Kidney (tissue), 22 donors: ENCODE measurements at places on chromosomes 3 and 15. TPM values are rescaled to one million over a fixed set of nuclear protein-coding genes. Genes with fewer than 3 reads are reported as not detected.

The TEX55 gene
- total RNA-seq: not detected

GRCh38 chr15:47442371-47442770, 274.9 kb upstream of the SEMA6D start:
- DNase-seq: no peak

DNA sequence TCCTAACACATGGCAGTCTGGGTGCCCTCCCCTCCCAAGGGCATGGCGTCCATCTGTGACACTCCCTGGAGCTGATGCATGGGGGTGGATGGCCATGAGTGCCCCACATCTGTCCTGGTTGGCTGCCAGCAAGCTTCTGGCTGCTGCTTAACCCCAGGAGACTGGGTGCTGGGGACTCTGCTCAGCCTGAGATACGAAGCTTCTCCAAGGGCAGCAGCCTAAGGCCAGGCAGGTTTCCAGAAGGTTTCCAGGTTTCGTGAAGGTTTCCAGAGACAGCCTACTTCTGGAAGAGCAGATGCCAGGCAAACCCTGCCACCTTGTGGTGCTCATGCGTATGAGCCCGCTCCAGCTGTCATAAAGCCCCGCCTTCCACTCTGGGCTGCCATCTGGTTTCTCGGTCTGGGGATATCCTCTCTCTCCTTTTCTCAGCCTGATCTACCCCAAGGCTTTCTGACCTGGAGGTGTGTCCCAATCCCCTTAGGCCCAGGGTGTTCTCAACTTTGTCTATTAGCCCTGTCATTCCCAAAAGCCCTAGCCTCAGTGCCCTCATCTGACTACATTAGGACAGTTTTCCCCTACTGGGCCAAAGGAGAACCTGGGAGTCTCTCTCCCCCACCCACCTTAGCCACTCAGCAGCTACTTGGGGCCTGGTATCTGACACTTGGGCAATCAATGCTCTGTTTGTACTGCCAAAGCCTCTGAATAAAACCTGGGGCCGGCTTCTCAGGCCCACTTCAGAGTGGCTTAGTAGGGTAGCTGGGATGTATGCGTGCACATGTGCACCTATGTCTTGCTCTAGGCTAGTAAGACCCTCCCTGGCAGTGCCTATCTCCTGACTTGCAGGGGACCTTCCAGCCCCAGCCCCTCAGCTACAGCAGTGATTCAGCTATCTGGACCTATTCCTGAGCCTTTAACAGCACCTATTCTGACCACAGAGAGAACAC, 12.0 kb downstream of the MRPL46 start:
- no peak for DNase-seq

DNA sequence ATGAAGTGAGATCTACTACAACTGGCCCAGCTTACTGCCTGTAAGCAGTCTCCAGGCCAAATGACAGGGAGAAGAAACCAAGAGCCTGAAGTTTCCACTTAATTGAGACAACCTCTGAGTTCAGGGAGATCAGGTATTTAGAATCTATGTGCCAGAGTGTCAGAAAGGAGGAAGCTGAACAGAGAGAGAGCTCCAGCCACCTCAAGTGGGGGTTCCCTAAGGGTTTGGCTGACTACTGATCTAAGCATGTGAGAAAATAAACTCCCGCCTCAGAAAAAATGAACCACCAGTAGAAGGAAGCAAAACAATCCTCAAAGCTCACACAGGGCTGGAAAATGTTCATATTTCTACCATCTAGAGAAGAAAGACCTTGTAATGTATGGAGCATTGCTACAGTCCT, 25.0 kb downstream of the ADAM10 start:
- no peak for DNase-seq

- peak; percentile 83 for DNase-seq
Observed at GRCh38 chr15:31328969-31329639, 2.5 kb downstream of the KLF13 start.

The A4GNT gene
- total RNA-seq: not detected

DNA sequence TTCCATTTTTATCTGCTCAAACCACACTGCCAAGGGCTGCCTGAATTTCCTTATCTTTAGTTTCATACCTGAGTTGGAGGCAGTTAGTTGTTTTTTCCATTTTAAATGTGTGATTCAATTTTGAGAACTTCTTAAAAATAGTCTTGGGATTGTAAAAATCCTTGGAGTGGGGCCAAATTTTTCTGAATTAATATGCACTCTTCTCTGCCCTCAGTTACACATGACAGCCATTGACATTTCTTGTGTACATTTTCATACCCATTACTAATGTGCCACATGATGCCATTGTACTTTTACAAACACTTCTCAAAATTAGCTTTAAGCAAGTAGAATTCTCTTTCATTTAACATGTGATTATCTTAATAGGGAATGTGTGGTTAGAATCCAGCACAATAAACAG, 141.7 kb downstream of the C3orf38 start:
- DNase-seq: no peak

GRCh38 chr3:115623044-115623868, at the start of gene GAP43:
Gene GAP43, plus strand, starts transcription at chr3:115623510. Its CDS starts 180 bp downstream, at chr3:115623690.
- peak; percentile 64 for DNase-seq

DNA sequence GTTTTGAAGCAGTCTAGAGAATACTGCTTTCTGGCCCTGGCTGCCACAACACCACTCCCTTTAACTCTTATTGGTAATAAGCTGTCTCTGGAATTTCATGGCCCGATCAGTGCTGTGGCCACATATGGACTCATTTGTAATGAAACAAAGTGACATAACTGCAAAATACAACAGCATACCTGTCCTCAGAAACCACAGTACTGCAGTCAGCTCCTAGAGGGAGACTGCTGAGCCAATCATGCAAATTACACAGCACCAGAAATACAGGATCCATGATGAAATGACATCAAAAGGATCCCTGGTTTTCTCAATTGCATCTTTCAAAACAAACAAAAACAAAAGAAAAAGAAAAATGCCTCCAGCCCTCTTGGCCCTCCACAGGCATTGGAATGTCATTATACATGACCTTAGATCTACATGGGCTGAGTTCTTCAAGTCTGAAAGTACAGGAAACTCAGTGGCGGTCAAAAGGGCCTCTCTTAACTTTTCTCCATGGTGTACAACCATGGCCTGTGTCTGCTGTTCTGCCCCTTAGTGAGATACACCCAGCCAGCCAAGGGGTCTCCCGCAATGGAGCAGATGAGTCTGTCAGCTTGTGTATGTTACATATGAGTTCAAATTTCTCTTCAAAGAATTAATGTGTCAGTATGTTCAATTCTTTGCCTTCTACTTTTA, 24.9 kb upstream of the KBTBD12 start:
- no peak for DNase-seq

DNA sequence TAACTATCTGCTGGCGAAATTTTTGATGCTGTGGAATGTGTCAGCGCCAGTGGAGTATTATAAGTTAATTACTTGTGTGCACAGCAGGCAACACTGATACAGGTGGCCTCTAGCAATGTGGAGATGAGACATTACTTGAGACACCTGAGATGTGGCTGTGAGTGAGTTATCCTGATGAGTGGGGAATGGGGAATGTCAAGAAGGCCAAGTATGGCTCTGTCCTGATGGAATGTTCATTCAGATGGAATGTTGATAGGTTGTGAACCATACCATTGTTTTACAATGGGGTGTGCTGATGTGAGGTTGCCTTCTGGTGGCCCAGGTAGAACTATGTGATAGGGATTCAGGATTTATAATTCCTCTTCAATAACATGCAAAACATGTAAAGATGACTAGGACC, 404.8 kb downstream of the PTPRG start:
- no peak for DNase-seq

The BFSP2 gene
- 0.41 TPM for total RNA-seq

DNA sequence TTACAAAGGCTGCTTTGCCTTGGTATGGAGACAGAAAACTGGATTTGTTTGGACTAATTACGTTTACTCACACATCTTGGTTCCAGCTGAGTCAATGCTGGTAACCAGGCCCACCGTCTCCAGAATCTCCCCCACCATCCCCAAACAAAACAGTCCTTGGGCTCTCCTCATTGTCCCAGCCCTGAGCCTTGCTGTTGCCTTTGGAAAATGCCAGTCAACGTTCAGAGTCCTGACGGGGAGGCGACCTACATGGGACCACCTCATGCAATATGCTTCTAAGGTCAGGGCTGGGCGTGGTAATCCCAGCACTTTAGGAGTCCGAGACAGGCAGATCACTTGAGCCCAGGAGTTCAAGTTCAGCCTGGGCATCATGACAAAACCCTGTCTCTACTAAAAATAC, 85.2 kb upstream of the IQSEC1 start:
- DNase-seq: no peak

- peak; percentile 58 for DNase-seq
Observed at GRCh38 chr3:111802163-111802625, 56.9 kb upstream of the PHLDB2 start.

The CCR8 gene
- 0.19 TPM for total RNA-seq

- DNase-seq: no peak
Observed at GRCh38 chr3:32126305-32127015, 20.0 kb downstream of the GPD1L start.

The MYLK gene
- total RNA-seq: 164 TPM

The AP2M1 gene
- total RNA-seq: 329 TPM

The SORD gene
- 14.2 TPM for total RNA-seq

The HHLA2 gene
- 5.1 TPM for total RNA-seq

The SLC2A2 gene
- 12.6 TPM for total RNA-seq

The STIMATE gene
- total RNA-seq: 21.4 TPM

GRCh38 chr15:47839233-47839825, 122.0 kb downstream of the SEMA6D start:
- no peak for DNase-seq

The MST1R gene
- total RNA-seq: 29.6 TPM
